OCI-M1 (cell line): ENCODE measurements at places on chromosomes 11 and 22.
A peak's percentile ranks its signal among the peaks of the same experiment; 100 is the strongest.

GRCh38 chr11:3139086-3139440 lies 26.0 kb downstream of the OSBPL5 start:
- no peak for DNase-seq

DNA sequence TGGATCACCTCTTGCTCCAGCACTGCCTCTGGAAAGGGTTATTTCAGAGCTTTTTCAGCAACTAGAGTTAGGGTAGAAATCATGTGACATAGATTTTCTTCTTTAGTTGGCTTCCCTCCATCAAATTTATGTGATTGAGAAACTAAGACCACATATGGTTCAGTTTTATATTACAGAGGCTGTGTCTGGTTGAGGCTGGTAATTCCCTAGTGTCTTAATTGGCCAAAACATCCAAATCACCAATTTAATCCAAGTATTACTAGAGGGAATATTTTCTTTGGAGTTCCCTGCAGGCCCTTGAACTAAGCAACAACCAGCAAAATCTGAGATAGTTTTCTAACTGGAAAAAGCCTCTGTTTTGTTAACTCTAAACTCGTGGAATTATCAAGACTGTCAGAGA lies 136.3 kb downstream of the ARHGAP42 start:
- no peak for DNase-seq

DNA sequence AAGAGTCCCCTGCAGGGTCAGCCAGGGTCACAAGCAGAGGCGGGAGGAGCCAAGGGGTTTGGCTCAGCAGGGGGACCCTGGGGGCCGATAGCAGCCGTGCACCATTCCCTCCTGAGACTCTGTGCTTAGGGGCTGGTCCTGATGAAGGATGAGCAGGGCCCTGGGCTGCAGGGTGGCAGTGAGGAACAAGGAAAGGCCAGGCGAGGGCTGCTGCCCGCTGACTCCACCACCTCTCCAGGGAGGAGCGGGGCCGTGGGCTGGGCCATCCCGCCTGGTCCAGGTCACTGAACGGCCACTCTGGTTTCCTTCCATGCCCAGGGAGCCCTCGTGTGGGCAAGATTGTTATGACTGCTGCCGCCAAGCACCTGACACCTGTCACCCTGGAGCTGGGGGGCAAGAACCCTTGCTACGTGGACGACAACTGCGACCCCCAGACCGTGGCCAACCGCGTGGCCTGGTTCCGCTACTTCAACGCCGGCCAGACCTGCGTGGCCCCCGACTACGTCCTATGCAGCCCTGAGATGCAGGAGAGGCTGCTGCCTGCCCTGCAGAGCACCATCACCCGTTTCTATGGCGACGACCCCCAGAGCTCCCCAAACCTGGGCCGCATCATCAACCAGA lies 9.2 kb upstream of the NDUFS8 start:
- DNase-seq: peak; percentile 57

DNA sequence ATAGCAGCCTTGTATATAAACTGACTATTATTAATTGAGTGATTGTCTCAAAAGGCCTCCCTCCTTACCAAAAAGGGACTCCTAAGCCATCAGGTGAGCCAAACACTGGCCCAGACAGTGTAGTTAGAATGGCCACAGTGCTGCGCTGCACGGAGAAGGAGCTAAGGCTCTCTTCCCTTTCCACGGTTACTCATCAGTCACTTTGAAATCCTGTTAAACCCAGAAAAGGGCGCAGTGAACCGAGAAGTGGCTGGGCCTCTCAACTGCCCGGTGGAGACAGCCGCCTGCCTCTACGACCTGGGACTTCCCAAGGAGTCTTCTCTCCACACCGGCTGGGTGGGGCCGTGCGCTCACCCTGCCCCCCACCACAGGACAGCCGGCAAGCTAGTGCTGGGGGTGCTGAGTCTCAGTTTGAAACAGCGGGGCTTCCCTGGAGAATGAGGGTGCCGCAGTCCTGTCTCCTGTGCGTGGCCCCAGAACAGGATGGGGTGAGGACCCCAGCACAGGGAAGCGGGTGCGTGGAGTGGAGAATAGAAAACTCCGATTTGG lies 1.3 kb downstream of the MYH9 start:
- peak; percentile 66 for DNase-seq

DNA sequence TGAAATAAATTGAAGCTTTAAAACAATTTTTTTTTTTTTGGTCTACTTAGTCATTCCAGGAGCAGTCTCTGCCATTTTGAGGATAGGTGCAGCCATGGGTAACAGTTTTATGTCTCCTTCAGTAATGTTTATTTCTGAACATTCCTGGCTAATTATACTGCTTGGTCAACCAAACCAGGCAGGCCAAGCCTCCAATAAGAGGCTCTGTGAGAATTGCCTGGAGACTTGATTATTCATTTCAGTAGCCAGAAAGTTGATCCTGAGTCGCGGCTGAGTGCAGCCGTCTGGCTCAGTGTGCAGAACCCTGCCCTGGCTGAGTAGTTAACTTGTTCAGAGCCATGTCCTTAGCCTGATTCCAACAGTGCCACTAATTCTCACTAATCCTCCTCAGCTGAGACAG lies 364.0 kb upstream of the FAT3 start:
- no peak for DNase-seq

DNA sequence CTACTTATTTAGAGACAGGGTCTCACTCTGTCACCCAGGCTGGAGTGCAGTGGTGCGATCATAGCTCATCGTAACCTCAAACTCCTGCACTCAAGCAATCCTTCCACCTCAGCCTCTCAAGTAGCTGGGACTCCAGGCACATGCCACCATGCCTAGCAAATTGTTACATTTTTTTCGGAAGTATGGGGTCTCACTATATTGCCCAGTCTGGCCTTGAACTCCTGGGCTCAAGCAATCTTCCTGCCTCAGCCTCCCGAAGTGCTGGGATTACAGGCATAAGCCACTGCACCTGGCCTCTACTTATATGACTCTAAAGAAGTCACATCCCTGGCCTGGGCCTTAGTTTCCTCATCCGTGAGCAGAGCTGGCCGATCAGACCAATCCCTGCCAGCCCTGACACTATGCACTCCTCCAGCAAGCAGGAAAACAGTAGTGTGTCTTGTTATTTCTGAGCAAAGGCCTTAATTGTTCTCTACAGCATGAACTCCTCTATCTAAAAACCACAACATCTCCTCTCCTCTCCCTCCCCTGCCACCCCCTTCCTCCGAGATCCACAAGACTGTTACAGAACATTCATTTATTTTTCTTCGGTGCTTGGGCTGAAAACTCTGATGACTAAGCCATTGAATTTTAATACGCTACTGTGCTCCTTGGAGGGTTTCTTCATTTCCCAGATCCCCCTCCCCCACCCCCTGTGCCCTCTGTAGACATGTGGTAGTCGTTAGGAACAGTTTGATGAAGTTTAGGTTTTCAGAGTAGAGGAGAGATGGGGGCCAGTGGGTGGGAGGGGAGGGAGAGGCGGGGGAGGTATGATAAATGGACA lies 91.5 kb downstream of the ABTB2 start:
- DNase-seq: peak; percentile 73

DNA sequence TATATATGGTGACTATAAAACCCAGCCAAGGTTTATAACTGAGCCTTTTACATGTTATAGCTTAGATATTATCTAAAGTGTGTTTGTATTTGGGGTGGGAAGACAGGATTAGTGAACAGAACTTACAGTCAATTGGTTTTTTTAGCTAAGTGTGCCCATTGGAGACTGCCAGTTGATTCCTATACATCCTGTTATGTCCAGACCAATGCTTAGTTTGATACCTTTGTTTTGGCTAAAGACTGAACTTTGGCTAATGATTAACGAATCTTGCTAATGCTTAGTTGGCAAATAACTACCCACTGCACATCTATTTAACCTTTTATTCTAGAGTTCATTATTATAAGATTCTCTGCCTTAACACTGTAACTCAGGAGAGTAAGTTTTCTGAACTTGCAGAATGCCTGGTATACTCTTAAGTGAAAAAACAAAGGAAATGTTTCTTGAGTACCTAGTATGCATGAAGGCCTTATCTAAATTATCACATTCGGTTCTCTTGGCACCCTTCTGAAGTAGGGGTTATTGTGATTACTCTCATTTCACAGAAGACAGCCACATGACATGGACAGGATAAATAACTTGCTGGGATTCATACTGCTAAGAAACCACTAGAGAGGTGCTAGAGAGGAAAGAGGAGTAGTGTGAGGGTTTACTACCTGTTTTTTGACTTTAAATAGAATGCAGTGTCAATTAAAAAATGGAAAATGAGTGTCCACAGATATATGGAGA lies 54.0 kb downstream of the KREMEN1 start:
- DNase-seq: peak; percentile 12

DNA sequence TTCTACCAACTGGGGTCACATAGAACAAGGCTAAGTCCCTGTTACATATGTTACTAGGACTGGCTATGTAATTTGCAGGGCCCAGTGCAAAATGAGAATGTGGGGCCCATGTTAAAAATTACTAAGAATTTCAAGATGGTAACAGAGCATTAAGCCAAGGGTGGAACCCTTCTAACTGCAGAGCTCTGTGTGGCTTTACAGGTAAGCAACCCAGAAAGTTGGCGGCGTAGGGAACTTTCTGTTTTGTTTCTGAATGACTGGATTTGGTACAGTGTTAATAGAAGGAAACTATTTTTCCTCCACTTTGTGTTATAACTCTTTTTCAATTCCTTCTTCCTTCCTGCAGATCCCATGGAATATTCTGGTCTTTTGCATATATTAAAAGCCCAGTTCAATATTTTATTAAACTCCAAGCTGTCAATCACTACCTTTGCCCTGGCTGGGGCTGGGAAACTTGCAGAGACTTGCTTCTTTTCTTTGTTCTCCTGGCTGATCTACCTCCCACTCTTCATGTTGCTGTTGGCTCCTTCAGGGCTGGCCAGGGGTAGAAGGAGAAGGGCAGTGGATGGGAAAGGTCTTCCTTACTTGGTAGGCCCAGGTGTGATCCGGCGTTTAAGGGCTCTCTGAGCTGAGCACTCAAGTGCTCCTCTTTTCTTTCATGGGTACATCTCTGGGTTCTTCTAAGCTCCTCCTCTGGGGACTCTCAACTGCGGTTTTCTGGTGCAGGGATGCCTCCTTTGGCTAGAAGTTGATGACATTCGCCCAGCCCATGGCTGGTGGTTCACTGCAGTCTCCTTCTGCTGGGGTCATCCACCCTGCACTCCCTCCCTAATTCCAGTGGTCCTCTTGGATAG lies 67.7 kb downstream of the SNX19 start:
- DNase-seq: no peak

- peak; percentile 90 for DNase-seq
Observed at GRCh38 chr22:30421695-30422480, 3.7 kb upstream of the MTFP1 start.

- DNase-seq: no peak
Observed at GRCh38 chr11:7905961-7906429, 25.1 kb downstream of the OR10A6 start.

DNA sequence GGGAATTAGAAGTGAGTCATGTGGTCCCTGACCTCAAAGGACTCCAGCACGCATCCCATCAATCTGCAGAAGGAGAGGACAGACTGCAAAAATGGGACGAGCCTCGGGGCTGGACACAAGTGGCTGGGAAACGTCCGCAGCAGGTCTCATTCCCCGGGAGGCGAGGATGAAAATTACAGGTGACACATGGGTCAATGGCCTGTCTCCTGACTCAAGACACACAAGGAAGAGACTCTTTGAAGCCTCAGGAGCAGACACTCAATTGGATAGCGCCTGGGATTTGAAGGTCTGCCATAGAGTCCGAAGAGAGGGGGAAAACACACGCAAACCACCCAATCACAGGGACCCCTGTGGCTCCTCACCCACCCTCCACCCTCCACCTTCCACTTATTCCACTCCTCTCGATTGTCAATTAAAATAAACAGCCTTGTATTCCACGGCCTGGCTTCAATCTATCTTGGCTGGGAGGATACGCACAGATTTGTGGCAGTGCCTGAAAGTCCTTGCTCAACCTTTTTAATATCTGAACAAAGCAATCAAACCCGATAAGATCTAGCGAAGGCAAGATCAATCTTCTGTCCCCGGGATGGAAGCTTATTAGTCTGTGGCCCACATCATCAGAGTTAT lies 101.8 kb upstream of the CADM1 start:
- DNase-seq: no peak

GRCh38 chr22:48796310-48797015 lies 1031.2 kb downstream of the BRD1 start:
- no peak for DNase-seq

DNA sequence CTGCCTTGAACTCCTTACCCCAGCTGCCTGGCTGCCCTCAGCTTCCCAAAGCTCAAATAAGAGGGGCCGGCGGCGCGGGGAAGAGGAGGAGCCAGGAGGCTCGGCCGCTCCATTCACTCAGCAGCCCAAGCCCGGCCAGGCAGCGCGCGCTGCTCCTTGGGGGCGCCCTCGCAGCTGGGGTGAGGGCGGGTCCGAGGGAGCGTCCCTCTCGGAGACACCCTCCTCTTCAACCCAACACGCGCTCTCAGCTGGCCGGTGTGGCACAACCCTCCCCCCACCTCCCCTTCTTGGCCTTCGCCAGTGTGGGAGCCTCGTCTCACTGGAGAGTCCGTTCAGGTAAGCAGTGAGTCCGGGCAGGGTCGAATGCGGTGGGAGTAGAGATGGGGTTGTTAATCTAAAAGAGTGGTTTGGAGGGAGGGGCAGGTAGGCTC lies at the start of gene WT1:
Gene WT1 (minus strand): TSS at position 29 of the 431 bp plus-strand sequence.
- DNase-seq: peak; percentile 86

DNA sequence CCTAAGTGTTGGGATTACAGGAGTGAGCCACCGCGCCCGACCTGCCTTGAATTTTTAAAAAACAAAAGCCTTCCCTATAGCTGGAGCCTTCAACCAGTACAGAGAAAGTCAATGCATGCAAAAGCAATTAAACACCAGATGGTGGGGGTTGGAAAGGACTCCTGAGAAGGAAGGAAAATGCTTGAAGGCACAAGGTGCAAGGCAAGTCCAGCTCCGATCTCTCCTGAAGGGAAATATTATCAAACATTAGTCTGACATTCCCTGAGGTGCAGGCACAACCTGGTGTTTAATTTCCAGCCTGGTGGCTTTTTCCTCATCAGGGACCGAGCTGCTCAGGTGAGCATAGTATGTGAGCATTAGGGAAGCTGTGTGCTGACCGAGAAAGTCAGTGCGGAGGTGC lies 12.9 kb upstream of the RAPSN start:
- DNase-seq: no peak

GRCh38 chr22:46538814-46539160 lies 1.4 kb upstream of the CELSR1 start:
- DNase-seq: no peak

DNA sequence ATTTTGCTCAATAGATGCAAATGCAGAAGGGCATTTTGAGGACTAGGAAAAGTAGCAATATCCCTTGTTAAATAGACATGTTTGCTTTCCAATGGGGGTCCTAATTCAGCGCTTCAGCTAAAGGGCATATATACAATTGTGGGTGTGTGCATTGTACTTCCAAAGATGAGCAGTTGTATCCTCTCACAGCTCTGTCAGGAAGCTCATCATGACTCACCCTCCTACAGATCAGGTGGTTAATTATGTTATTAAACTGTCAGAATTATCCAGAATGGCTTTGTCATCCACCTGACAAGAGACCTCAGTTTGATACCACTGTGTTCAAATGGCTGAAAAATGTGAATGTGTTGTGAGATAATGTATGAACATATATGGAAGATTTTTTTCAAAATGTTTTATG lies 252.2 kb upstream of the MTNR1B start:
- no peak for DNase-seq
